ENCODE measurements at places on chromosomes 2 and 18.

DNA sequence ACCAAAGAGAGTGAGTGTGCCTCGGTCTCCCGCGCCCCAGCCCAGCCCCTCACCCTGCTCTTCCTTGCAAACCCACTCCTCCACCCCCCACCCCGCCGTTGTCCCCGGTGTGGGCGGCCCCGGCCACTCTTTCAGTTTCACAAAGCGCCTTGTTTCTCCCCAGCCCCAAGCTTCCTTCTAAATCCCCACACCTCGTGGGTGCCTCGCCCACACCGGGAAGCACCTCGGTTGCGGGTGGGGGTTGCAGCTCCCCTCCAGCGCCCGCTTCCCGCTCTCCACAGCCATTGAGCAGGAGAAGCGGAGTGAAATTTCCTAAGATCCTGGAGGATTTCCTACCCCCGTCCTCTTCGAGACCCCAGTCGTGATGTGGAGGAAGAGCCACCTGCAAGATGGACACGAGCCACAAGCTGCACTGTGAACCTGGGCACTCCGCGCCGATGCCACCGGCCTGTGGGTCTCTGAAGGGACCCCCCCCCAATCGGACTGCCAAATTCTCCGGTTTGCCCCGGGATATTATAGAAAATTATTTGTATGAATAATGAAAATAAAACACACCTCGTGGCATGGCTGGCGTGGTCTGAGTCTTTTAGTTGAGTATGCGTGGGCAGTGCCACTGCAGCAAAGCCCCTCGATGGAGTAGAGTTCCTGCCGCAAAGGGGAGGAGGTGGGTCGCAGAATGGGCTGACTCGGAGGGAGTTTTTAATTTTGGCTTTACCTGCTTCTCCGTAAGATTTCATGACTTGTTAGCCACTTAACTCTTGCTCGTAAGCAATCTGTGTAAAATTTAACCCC, 848 bp downstream of the TMSB10 start:
- no peak for DNase-seq

- DNase-seq = no peak
Measured at GRCh38 chr18:3886575-3887322, 436.8 kb downstream of the TGIF1 start.

DNA sequence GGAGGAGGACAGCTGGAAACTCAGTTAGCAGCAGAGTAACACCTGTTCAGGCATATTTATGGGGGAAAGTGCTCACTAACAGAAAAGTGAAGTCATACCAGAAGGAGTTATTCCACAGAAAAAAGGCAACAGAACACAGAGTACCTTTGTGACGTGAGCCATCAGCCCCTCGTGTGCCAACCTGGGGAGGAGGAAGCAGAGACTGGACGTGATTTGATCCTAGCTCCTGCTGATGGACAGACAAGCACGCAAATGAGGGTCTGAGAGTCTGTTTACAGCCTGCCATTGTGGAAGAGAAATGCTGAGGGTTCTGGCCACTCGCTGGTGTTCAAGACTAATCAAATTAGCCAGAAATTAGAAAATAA, 120.7 kb downstream of the ZNF521 start:
- DNase-seq = no peak

DNA sequence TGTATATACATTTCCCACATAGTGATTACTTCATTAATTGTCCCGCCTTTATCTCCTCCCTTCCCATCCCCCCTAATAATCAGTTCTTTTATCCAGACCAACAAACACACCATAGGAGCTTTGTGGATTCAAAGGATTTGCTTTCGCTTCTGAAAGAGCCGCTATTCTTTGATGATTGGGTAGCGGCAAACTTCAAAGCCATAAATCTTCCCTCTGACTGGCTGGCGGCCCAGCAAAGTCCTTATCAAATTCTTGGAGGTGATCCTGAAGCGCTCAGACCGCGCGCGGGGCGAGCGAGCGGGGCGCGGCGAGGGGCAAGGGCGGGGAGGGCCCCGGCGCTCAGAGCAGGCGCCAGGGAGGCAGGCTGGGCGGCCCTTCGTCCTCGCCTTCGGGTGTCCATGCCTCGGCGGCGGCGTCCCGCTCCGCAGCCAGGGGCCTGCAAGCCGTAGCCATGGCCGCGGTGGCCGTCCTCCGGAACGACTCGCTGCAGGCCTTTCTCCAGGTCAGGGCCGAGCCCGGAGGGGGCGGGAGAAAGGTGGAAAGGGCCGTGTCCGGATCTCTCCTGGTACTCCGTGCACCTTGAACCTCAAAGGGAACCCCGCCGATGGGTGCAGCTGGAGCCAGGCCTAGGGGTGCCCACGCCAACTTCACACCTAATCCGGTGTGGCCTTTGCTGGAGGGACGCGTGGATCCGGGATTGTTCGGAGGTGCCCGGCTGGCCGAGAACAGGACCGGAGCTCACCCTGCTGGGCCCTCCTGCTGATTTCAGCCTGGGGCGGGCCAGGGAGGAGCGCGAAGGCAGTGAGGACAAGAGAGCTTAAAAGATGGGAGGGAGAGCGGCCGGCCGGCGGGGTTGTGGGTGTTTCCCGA, at the start of gene SP5:
SP5 (plus strand) TSS at position 276 of the 870 bp plus-strand sequence; CDS start at position 452, 176 bp downstream.
- peak; percentile 66 for DNase-seq

DNA sequence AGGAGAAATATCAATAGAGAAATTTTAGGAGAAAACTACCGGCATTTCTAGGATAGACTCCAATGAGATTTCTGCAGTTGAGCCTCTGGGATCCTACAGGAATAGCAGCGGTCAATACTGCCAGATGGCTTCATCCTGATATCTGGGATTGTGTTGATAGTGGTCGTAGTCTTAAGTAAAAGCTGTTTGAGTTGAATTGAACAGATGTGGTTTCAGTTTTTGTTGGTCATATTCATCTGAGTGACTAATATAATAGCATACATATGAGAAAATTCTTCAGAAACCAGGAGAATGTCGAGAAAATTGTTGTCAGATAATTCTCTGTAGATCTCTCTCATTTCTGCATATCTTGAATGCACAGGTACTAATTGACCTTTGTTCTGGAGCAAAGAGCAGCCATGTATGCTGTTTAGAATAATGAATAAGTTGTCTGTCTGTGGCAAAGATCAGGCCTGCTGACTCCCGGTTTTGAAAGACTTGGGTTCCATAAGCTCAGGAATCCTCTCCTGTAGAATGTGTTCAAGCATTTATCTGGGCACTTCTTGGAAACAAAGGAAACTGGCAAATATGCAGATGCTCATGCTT, 288.1 kb downstream of the TMX3 start:
- DNase-seq = no peak

- no peak for DNase-seq
Measured at GRCh38 chr2:54059986-54060385, 55.4 kb upstream of the ACYP2 start.

DNA sequence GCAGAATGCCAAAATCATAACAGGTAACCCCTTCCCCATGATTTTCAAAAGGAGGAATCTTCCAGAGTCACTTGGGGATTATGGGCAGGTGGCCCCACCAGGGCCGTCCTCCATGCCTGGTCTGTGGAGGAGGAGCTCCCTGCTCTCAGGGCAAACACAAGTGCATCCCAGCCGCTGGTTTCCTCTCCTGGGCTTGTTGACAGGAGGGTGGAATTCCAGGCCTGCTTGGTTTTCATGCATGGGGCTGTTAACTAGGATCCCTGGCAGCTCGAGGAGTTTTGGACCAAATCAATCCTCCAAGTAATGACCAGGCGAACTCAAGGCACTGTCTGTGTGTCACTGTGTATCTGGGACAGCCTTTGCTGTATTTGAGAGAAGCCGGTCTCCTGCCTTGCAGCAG, 45.3 kb downstream of the FOSL2 start:
- DNase-seq = no peak

GRCh38 chr18:71673954-71674353, 870.2 kb downstream of the CBLN2 start:
- DNase-seq = no peak

- DNase-seq = no peak
Measured at GRCh38 chr2:58595714-58596113, 354.6 kb upstream of the FANCL start.

- DNase-seq = no peak
Measured at GRCh38 chr2:230430957-230431910, 15.2 kb downstream of the SP100 start.

DNA sequence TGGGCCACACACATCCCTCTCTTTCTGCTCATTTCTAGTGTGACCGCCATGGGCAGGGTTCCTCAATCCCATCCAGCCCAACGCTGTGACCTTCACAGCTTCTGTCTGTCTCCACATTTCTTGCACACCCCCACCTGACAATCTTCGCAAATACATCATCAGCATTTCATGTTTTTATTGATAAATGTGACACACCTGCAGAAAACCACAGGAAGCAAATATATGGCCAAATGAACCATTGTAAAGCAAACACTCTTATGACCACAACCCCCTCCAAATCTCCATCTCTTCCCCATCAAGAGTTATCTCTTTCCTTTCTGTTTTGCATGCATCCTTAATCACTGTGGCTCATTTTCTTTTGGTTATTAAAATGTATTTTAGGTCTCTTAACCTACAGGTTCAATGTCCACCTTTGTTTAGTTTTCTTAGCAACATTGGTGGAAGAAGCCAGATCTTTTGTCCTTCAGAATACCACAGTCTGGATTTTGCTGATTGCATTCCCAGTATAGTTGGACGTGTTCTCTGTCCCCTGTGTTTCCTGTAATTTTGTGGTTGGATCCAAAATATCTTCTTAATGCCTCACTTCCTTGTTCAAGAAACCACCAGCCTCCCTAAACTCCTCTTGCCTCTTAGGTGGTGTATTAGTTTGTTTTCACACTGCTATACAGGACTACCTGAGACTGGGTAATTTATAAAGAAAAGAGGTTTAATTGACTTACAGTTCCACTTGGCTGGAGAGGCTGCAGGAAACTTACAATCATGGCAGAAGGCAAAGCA, 9.8 kb upstream of the NCK2 start:
- peak; percentile 36 for DNase-seq

- no peak for DNase-seq
Measured at GRCh38 chr2:26035090-26035743, 1.3 kb downstream of the RAB10 start.

- DNase-seq = no peak
Measured at GRCh38 chr2:104867813-104868504, 14.0 kb downstream of the POU3F3 start.

DNA sequence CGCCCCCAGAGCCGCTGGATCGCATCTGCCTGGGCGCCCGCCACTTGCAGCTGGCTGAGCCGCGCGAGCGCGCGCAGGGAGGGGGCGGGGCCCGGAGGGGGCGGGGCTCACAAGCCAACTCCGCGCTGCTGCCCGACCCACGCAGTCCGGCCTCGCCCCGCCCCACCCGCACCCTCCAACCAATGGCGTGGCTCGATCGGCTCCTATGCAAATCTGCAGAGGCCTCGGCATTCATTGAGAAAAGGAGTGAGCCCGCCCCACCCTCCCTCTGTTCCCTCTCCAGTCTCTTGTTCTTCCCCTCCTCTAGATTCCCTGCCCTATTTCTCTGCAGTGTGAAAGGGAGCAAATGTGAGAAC, at the start of gene ALK:
ALK (minus strand) TSS at position 27 of the 356 bp plus-strand sequence. CDS start 927 bp downstream, outside the sequence.
- peak; percentile 94 for DNase-seq
